ENCODE measurements at places on chromosomes 6 and 20. TPM values are rescaled to one million over a fixed set of nuclear protein-coding genes. Genes with fewer than 3 reads are reported as not detected.

UNC93A gene
- 36.1 TPM for total RNA-seq

TRIM15 gene
- total RNA-seq = 6.9 TPM

IP6K3 gene
- 0.45 TPM for total RNA-seq

LTB gene
- not detected for total RNA-seq

DNA sequence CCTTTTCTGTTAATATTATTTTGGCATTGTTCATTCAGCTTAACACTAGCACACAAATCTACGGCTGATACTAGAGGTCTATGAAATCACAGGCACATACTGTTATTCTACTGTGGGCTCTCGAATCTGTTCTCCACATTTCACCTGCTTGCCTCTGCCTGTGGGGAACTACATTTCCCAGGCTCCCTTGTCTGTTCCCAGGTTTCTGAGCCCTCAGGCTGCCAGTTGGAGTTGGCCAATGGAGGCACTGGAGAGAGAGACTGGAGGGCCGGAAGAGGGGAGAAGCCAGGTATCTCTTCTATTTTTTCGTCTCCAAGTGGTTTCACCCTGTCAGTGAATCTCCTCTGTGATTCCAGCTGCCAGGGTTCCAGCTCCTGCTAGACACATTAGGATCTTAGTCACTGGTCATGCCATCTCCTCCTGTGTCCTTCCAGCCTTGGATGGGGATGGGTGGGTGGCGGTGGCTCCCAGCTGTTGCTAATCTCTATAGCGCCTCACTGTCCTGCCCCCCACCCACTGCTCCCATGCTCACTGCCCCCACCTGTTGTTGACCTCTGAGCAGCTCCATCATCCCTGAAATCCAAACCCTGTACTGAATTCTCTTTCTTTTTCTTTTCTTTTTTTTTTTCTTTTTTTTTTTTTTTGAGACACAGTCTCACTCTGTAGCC, 188.2 kb downstream of the LRFN2 start:
- no peak for DNase-seq

DNA sequence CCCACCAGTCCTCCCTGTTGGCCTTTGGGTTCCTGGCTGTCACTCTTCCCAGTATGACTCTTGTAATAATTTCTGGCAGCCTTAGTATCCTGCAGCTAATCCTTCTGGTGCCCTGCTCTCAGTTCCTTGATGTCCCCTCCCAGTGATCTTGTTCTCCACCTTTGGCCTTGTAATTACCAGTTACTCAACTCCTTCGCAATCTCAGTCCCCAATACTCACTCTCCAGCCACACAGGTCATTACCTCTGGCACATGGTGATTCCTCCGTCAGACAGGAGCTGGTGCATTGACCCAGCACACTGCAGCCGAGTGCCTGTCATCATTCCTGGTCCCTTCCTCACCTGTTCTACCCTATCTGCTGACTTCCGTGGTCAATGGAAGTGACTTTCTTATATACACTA, 101.4 kb downstream of the FAM120B start:
- no peak for DNase-seq

DNA sequence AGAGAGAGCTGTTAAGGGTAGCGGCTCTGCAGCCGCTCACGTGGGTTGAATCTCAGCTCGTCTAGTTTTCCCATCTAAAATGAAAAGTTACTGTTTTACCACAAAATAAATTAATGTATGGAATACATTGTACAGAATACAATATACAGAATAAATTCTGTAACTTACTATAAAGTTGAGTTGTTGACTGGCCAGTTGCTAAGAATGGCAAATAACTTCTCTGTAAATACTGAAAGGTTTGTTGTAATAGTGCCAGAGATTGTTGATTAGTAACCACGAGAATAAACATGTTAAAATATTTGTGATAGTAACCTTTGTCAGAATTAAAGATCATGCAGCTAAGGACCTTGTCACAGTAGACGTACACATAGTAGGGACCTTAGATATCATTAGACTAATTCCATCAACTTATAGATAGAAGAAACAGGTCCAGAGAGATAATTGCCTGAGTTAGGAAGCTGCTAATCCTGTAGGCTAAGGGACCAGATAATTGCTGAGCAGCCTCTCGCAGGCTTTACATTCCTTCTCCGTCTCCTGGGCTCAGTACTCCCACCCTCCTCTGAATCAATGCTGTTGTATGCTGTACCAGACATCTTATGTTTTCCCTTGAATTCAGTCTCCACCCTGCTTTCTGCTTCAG, 544 bp upstream of the NRM start:
- no peak for DNase-seq

GRCh38 chr6:85113934-85114580, 335.8 kb upstream of the NT5E start:
- DNase-seq = no peak

GRCh38 chr20:49297605-49298530, 20.0 kb upstream of the ZNFX1 start:
- DNase-seq = no peak

DNA sequence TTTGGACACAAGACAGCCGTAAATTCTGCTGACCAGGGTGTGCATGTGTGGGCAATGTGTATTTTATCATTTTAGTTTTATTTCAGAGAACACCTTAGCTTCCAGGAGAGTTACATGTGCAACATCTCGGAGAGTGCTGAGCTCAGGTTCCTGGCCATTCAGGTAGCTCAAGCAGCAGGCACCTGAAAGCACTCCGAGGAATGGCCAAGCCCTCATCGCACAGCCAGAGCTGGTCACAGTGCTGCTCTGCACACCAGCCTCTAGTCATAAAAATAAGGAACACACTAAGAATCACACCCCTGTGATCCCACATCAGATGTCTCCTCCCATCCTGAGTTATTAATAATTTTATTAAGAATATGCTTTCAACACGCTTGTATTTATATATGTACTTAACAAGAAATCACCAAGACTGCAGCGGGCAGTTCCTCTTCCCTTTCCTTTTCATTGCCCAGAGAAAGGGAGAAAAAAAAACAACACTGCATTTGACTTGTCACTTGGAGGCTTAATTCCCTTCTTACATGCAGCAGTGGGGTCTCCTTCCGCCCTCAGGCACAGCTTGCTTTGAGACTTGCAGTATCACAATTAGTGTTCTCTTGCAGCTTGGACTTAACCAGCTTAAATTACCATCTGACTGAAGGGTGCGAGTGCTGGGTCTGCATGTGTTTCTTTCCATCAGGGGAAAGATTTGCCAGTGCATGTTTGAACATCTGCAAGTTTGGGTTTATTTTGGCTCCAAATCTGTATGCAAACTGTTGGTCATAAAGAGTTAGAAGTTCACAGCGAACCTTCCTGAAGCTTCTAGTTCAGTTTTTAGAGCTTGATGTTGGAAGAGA, 36.0 kb upstream of the IRF4 start:
- no peak for DNase-seq

GRCh38 chr6:170260686-170261085, 30.2 kb downstream of the DLL1 start:
- DNase-seq = peak; percentile 41

- DNase-seq = no peak
Observed at GRCh38 chr6:63923139-63923739, 287.6 kb downstream of the PHF3 start.

DNA sequence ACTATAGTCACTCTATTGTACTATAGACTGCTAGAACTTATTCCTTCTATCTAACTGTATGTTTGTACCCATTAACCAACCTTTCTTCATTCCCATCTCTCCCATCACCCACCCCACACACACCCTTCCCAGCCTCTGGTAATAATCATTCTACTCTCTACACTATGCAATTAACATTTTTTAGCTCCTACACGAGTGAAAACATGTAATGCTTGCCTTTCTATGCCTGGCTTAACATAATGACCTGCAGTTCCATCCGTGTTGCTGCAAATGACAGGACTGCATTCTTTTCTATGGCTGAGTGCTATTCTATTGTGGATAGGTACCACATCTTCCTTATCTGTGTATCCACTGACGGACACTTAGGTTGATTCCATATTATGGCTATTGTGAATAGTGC, 95.5 kb downstream of the ALDH8A1 start:
- no peak for DNase-seq

DNA sequence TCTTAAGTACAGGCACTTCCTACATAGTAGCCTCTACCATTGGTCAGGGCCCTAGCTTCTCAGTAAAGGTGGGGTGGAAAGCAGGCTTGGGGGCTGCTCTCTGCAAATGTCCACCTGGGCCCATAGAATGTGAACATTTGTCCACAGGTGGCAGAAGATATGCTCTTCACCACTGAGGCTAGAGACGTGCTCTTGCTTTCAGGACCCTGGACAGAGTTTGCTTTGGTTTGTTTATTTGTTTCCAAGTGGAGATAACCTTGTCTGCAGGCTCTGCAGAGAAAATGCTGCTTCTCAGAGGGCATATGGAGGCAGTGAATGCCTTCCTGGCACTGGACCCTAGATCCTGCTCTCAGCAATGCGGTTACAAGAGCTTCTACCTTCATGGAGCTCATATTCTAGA, 129.0 kb downstream of the F13A1 start:
- no peak for DNase-seq

Measured in Caco-2 (cell line).